Liver (tissue), 10 donors: ENCODE measurements at places on chromosomes 2 and 18. TPM values are rescaled to one million over a fixed set of nuclear protein-coding genes. Genes with fewer than 3 reads are reported as not detected.

Gene ROCK1
- 28.7 TPM for total RNA-seq

Gene CRYGA
- total RNA-seq = not detected

GRCh38 chr2:137207030-137207429 is 441.7 kb downstream of the THSD7B start:
- no peak overlapping the region for H3K4me3 ChIP-seq
- no peak overlapping the region for H3K27ac ChIP-seq
- no peaks in the 10 kb centered on the region for H3K4me1 ChIP-seq

GRCh38 chr2:85273738-85274731 is 53.8 kb downstream of the TGOLN2 start:
- H3K36me3 ChIP-seq = no peaks in the 10 kb centered on the region
- H3K4me1 ChIP-seq = peaks cover 15% of the 10 kb centered on the region
- H3K27ac ChIP-seq = no peak overlapping the region
- no peak for DNase-seq
- no peaks in the 10 kb centered on the region for H3K27me3 ChIP-seq
- no peak overlapping the region for H3K4me3 ChIP-seq

DNA sequence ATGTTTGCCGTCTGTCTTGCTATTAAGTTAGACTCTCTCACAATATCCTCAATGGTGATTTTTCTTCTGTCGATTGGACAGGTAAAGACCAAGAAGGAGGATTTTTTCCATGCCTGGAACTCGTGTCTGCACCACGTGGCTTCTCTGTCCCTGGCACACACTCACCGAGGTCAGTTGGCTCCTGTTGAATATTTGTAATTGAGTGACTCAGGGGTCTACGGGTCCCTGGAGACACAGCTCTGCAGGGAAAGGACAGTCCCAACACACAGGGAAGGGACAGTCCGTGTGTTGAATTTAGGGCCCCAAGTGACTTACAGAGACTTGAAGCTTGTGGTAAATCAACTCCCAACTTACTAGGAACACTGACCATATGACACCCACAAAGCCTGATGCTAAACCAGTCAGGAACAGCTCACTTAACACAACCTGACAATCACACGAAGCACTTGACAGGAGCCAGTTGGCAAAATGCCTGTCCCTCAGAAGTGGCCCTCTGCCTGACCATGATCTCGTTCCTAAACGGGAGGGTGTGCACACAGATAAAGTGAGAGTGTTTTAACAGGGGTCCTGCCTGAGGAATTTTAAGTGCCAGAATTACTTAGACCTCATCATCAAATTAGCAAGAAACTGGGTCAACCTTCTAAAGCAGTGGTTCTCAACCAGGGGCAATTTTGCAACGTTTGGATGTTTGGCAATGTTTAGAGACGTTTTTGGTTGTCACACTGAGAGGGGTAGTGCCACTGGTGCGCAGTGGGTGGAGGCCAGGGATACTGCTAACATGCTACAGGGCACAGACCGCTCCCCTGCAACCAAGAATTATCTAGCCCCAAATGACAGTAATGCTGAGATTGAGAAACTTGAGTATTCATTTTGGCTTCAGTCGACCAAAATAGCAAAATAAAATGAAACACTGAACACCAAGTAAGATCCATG is 88.9 kb upstream of the BCL2L11 start:
- no peak overlapping the region for H3K4me3 ChIP-seq
- H3K27me3 ChIP-seq = no peaks in the 10 kb centered on the region
- no peaks in the 10 kb centered on the region for H3K36me3 ChIP-seq
- no peak for DNase-seq
- H3K4me1 ChIP-seq = peaks cover 11% of the 10 kb centered on the region
- H3K27ac ChIP-seq = no peak overlapping the region

DNA sequence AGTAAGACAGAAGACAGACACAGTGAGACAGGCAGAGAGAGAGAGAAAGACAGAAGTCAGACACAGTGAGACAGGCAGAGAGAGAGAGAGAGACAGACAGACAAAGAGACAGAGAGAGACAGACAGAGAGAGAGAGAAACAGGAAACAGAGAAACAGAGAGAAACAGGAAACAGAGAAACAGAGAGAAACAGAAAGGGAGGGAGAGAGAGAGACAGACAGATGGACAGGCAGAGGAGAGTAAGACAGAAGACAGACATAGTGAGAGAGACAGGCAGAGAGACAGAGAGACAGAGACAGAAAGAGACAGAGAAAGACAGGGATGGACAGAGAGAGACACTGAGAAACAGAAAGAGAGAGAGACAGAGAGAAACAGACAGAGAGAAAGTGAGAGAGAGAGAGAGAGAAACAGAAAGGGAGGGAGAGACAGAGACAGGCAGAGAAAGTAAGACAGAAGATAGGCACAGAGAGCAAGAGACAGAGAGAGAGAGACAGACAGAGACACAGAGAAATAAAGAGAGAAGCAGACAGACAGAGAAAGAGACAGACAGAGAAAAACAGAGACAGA is 109.3 kb upstream of the ANKRD30BL start:
- no peak for DNase-seq
- H3K27ac ChIP-seq = no peak overlapping the region
- no peaks in the 10 kb centered on the region for H3K36me3 ChIP-seq
- H3K27me3 ChIP-seq = peaks cover 5% of the 10 kb centered on the region
- H3K4me3 ChIP-seq = no peak overlapping the region

GRCh38 chr2:71852141-71852711 is 295.4 kb downstream of the CYP26B1 start:
- H3K36me3 ChIP-seq = no peaks in the 10 kb centered on the region
- no peak overlapping the region for H3K27ac ChIP-seq
- H3K27me3 ChIP-seq = peaks cover 5% of the 10 kb centered on the region

Gene RALBP1
- 20.2 TPM for total RNA-seq

GRCh38 chr2:130799295-130799694 is 37.4 kb upstream of the ARHGEF4 start:
- DNase-seq = no peak
- no peaks in the 10 kb centered on the region for H3K36me3 ChIP-seq
- H3K27me3 ChIP-seq = no peaks in the 10 kb centered on the region
- H3K4me1 ChIP-seq = peaks cover 6% of the 10 kb centered on the region
- no peak overlapping the region for H3K4me3 ChIP-seq
- H3K27ac ChIP-seq = no peak overlapping the region
